ENCODE measurements at places on chromosomes 5 and 9. TPM values are rescaled to one million over a fixed set of nuclear protein-coding genes. Genes with fewer than 3 reads are reported as not detected.

Gene SHISAL2B
- 0.16 TPM for total RNA-seq

Gene PALM2AKAP2
- 1.9 TPM for total RNA-seq

Gene HSPB3
- not detected for total RNA-seq

Gene CD14
- total RNA-seq = 0.32 TPM

Gene LURAP1L
- 62.1 TPM for total RNA-seq

Gene SPAAR
- 0.17 TPM for total RNA-seq
